Right atrium auricular region (tissue), 2 donors: ENCODE measurements at places on chromosomes 16 and 17. TPM values are rescaled to one million over a fixed set of nuclear protein-coding genes. Genes with fewer than 3 reads are reported as not detected.

NECAB2 gene
- 0.71 TPM for total RNA-seq

NUBP2 gene
- 77.9 TPM for total RNA-seq

NOG gene
- total RNA-seq: not detected

TBC1D3D gene
- total RNA-seq: not detected

FBXW10 gene
- total RNA-seq: not detected

ABCC11 gene
- not detected for total RNA-seq

MYH10 gene
- 48.9 TPM for total RNA-seq

ASGR2 gene
- 0.33 TPM for total RNA-seq

TRPV2 gene
- total RNA-seq: 6.7 TPM

THUMPD1 gene
- 24.3 TPM for total RNA-seq

ALOXE3 gene
- 0.20 TPM for total RNA-seq

RAB11FIP4 gene
- total RNA-seq: 7.2 TPM

RHBDF1 gene
- total RNA-seq: 12.0 TPM

PRR35 gene
- not detected for total RNA-seq

ZP2 gene
- not detected for total RNA-seq

SGCA gene
- total RNA-seq: 120 TPM

ZACN gene
- total RNA-seq: not detected

TPSG1 gene
- not detected for total RNA-seq

KRT31 gene
- total RNA-seq: not detected
